CD4-positive, CD25-positive, alpha-beta regulatory T cell (primary cell): ENCODE measurements at places on chromosomes 1 and 21. TPM values are rescaled to one million over a fixed set of nuclear protein-coding genes. Genes with fewer than 3 reads are reported as not detected.

Gene MAP1LC3C
- not detected for total RNA-seq

Gene ANP32E
- total RNA-seq: 51.5 TPM

Gene SPRR1A
- total RNA-seq: not detected

DNA sequence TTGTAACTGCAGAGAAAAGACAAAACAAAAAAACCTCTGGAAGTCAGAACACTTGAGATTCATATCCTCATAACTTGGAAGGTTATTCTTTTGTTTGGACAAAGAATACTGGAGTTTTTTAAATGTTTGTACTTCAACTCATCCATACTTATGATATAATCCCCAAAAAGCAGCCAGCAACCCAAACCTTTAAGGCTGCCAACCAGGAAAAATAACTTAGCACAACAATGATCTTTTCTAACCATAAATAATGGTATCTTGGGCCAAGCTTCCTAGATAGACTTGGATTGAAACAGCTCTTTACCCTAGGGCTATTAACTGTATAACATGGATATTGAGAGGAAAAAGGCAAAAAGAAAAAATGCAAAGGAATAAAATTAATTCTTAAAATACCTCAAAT is 335.1 kb downstream of the LTN1 start:
- DNase-seq: no peak

Gene GPR161
- total RNA-seq: not detected

DNA sequence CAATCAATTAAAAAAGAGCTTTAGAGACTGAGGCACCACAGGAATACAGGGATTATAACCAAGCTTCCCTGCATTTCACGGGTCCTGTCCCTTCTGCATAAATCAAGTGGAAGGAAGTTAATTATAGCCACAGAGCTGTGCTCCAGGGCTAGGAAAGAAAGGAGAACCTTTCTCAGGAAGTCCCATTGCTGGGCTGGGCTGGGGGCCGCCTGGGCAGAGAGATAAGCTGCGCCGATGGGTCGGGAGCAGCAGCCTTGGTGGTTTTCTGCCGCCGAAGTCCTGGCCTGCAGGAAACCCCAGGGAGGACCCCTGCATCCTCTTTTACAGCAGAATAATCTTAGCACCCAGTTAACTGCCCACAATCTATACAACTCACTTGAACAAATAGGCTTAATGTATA is 12.6 kb upstream of the CD34 start:
- DNase-seq: no peak

Gene ARHGEF16
- not detected for total RNA-seq
